ENCODE measurements at places on chromosomes 11 and 22.

DNA sequence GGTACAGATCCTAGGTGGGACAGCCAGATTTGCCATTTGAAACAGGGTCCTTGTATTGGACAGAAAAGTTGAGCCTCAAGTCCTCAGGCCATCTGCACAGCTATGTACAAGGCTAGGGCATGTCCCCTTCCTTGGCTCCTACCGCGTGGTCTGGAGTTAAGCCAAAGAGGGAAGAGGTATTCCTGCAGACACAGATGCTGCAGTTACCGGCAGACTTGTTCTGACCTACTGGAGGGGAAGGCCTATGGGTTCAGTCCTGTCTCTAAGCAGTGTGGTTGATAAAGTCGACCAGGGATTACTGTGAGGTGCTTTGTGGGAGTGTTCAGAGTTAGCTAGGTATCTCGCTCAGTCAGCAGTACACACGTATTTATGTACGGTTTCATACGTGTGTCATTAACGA lies 180.6 kb downstream of the ADAMTS15 start:
- DNase-seq: no peak

DNA sequence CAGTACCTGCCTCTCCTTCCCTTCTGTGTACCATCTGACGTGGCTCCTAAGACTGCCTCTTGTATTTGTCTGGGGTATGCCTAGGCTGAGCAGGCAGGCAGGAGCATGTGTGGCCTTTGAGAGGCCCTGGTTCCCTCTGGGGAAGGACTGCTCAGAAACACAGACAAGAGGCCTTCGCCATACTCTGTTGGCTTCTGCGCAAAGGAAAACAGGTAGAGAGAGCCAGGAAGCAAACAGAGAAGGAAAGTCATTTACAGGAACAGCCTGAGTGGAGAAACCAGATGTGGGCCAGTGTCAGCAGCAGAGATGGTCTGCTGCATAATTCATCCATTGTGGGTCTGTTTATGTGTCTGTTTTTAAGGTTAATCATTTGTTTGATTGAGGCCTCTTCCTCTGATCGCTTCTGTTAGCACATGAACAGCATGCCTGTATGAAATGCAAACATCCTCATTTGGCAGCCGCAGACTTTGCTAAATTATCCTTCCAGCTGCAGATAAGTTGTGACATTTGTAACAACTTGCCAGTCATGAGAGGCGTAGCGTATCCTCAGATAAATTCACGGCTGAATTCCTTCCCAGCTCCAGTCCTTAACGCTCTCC lies 119.4 kb downstream of the GALNT18 start:
- no peak for DNase-seq

GRCh38 chr11:73525611-73526010 lies 72.3 kb downstream of the FAM168A start:
- DNase-seq: no peak

- DNase-seq: peak; percentile 25
Measured at GRCh38 chr11:130897262-130898182, 18.8 kb downstream of the SNX19 start.

DNA sequence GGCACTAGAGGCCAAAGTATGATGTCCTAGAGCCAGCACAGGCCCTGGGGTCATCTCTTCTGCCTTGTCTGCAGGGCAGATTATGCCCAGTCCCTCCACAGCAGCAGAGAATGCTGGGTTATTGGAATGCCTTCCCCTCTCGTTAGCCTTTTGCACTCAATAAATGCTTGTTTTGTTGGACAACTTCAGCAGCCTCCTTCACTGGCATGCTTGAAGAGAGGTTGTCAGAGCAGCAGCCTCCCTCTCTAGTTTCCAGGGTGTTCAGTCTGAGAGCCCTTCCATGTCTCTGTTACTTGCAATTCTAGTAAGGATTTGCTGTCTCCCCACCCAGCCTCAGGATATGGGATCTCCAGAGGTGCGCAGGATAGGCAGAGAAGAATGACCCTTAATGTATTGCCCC lies 82.9 kb downstream of the PKNOX2 start:
- DNase-seq: no peak

GRCh38 chr22:20436768-20437612 lies 635 bp downstream of the SCARF2 start:
- no peak for DNase-seq

DNA sequence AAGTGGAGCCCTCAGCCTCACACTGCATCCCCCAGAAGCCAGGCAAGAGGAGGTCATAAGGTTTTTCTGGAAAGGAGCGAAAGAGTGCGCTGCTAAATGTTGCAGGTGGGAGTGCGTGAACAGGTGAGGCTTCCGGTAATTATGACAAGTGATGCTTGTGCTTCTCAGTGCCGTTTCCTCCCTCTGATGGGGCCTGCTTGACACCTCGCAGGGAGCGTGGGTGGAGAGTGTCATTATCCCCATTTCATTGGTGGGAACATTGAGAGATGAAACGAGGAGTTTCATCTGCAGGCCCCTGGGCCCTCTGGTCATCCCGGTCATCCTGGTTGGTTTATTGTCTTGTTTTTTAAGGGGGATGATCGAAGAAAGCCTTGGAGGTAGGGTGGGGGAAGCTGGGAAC lies 57.5 kb downstream of the BCR start:
- no peak for DNase-seq

DNA sequence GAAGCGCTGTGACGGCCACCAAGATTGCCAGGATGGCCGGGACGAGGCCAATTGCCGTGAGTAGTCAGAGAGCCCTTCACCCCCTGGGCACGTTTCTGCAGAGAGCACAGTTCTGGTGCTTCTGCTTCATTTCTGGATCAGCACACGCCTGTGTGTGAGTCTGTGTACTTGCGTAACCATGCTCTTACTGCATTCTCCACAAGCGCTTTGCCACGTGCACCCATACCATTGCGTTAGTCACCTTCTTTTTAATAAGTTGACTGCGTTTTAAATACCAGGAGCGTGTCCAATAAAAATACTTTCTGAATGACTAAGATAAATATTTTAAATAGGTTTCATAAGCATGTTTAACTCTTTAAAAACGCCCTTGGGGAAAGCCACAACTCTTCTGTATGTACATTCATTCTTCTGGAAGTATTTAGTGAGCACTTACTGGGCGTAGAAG lies 143.0 kb upstream of the SORL1-AS1 start:
- no peak for DNase-seq

GRCh38 chr11:94169516-94169915 lies 40.9 kb downstream of the PANX1 start:
- no peak for DNase-seq

- no peak for DNase-seq
Measured at GRCh38 chr11:10457901-10458300, 2.8 kb downstream of the AMPD3 start.

- DNase-seq: no peak
Measured at GRCh38 chr11:68380786-68381622, 68.6 kb downstream of the LRP5 start.

DNA sequence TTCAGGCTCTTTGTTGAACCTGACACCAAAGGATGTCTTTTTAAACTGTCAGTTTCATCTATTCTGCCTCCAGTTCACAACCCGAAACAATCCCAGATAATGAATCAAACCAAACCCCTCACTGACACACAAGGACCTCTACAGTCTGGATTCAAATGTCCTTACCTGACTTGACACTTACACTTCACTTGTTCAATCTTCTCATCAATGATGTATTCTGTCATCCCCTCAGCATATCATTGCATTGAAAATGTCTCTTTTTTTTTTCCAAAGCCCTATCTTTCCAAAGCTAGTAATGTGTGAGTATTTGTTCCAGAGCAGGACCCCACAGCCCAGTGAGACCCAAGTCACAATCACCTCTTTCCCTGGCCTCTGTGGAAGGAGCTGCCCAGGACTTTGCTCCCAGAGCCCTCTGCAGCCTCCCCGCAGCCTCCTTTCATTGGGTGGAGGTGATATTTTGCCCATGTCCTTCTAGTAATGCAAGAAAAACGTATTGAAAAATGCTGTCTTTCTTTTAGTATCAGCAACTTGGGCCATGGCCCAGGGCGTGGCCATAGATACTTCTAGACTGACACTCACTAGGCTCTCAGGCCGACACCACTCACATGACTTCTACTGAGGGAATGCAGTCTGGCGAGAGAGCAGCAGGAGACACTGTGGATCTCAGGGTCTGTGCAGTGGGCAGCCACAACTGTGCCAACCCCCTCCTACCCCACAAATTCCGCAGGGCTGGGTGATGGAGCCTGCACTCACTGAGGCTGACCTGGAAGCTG lies 18.2 kb downstream of the RFPL3 start:
- no peak for DNase-seq

- no peak for DNase-seq
Measured at GRCh38 chr11:68164437-68164836, 43.2 kb upstream of the CHKA start.

DNA sequence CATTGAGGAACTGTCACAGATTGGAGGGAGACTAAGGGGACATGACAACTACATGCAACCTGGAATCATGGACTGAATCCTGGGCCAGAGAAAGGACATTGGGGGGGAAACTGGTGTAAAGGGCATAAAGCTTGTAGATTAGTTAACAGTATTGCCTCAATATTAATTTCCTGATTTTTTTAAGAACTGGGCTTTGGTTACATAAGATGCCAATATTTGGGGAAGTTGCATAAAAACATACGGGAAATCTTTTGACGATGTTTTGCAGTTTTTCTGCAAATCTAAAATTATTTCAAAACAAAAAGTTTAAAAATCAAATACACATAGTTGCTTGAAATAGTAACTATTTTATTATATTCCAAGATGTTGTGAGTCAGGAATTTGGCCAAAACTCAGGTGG lies 2.9 kb upstream of the FOLR3 start:
- DNase-seq: no peak

DNA sequence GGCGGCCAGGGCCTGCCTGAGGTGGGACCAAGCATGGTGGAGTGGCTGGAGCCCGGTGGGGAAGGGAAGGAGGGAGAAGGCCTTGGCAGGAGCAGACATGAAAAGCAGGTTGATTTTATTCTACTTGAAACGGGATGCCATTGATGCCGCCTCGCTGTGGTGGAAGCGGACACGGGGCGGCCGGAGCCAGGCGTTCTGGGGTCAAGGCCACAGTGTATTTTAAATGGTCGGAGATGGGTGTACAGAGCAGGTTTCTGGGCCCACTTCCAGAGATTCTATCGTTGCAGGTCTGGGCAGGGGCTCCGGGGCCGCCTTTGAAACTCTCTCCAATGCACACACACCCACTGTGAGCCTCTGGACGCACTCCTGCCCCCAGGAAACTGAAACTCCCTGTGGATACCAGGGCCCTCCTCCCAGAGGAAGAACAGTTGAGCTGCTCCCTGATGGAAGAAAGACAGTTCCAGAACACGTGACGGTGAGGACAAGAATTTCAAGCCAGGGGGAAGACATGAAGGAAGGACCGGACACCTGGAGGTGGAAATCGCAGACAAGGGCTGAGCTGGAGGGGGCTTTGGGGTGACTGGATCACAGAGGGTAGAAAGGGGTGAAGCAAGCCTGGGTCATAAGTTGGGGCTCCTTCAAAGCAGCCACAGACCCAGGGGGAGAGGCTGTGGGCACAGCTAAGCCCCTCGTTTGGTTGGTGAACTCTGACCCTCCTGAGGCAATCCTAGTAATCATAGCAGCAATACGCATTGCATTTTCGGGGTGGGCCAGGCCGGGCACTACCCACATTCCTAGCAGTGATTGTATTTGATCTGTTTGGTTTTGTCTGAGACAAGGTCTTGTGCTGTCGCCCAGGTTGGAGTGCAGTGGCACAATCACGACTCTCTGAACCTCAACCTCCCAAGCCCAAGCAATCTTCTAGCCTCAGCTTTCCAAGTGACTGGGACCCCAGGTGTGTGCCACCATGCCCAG lies 12.3 kb upstream of the LINC01488 start:
- no peak for DNase-seq

DNA sequence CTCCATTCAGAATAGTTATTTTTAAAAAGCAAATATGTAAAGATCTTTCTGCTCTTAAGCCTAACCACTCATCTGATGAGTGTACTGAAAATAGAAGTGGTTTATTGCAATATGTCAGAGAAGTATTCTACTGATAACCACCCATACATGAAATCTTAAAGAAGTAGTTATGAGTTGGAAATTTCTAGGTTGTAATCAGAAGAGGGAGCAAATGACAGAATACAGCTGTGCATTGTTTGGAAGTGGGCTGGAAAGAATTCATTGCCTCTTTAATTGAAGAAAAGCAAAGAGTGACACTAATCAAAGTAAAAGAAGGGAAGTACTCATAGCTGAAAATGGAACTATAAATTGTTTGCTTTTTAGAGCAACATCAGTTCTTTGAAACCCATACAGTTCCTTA lies 39.4 kb downstream of the FDX1 start:
- DNase-seq: no peak

DNA sequence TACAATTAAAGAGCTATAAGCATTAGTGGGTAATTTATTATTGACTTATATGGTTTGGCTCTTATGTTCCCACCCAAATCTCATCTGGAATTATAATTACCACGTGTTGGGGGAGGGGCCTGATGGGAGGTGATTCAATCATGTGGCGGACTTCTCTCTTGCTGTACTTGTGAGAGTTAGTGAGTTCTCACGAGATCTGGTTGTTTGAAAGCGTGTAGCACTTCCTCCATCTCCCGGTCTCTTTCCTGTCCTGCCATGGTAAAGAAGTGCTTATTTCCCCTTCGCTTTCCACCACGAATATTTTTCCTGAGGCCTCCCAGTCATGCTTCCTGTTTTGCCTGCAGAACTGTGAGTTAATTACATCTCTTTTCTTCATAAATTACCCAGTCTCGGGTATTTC lies 28.1 kb upstream of the CHORDC1 start:
- DNase-seq: no peak

DNA sequence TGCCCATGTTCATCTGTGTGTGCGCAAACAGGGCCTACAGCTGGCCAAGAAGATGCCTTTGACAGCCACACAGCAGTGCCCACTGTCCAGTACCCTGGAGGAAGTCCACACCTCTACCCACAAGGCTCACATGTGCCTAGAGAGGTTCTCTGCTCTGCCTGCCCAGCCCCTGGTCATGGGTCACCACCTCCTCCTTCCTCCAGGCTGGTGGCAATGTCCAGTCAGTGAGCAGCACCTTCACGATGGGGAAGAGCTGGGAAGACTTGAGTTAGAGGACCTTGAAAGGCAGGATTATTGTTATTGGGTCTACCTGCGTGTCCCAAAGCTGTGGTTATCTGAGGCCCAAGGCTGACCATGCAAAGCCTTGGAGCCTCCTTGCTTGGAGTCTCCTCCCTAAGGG lies 28.4 kb upstream of the TTC12 start:
- no peak for DNase-seq

DNA sequence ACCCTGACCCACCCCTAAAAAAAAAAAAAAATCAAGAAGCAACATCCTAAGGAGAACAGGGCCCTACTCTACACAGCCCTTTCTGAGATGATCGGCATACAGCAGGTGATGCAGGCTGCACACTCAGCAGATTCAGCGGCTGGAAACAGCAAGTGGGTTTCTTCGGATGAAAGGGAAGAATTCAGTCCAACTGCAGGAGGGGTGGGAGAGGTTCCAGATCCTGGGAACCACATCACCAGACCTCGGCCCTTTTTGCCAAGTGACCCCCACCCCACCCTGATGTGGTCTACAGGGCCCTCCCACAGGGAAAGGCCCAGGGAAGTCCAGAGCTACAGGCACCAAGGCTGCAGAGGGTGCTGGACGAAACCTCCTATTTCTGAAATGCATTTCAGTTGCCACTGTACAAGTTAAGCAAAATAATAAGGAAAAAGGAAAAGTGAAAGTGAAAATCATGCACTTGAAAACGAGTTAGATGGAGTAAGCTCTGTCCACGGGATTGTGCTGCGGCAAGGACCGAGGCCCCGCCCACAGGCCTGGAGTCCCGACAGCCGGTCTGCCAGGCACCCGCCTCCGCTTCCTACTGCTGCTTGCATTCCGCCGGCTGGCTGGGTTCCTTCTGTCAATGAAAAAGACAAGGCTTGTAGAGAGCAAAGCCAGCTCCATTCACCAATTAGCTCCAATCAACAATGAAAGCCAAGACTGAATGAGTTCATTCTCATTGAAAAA lies 16.0 kb upstream of the PHLDA2 start:
- DNase-seq: peak; percentile 81

GRCh38 chr11:93591247-93591898 lies 48.2 kb upstream of the SMCO4 start:
- DNase-seq: no peak
